ENCODE measurements at places on chromosomes 1 and 21.
A peak's percentile ranks its signal among the peaks of the same experiment; 100 is the strongest.

DNA sequence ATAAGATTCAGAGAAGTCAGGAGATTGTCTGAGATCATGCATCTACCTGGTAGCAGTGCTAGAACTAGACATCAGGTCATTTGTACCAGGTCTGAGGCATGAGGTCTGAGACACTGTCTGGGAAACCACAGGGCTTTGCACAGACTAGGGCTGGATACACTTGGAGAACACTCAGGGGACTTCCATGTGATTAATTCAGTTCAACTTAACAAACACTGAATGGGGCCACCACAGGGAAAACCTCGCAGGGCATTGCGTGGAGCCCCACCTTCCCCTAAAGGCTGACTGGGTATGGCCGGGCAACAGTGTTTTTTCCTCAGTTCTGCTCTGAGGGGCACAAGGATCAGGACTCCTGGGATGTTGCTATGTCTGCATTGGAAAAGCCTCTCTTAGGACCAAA, 86.5 kb upstream of the WARS2 start:
- no peak for DNase-seq

GRCh38 chr1:68453060-68453670, 3.4 kb upstream of the RPE65 start:
- no peak for DNase-seq

DNA sequence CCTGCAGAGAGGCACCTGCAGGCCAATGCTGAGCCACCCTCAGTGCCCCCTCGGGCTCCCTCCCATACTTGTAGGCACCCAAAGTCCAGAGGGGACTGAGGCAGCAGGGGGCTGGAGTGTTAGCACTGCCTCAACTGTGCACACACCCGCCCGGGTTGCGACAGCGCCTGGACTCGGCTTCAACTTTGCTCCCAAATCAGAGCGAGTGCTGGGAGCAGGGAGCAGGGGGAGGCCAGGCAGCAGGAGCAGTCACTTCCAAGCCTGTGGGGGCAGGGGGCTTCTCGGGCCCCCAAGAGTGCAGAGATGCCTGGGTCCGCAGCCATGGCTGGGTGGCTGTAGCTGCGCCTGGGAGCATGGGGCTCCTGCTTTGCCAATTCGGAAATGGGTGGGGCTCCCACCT, 79.5 kb downstream of the DISP1 start:
- no peak for DNase-seq

DNA sequence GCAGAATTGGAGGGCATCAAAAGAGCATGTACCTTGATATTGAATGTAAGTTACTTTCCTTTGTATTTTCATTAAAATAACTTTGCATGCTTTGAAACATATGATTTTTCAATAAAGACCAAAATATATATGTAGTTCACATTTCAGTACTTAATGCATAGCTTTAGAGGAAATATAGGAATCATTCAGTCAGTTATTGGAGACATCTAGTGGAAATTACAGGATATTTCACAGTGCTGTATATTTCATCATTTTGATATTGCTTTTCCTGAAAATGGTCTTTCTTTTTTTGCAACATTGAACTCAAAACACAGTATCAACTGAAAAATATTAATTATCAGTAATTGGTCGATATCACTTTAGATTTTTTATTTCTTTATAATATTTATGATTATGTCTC, 375.8 kb downstream of the NCAM2 start:
- no peak for DNase-seq

- DNase-seq: no peak
Observed at GRCh38 chr1:172005856-172006255, 164.6 kb downstream of the DNM3 start.

DNA sequence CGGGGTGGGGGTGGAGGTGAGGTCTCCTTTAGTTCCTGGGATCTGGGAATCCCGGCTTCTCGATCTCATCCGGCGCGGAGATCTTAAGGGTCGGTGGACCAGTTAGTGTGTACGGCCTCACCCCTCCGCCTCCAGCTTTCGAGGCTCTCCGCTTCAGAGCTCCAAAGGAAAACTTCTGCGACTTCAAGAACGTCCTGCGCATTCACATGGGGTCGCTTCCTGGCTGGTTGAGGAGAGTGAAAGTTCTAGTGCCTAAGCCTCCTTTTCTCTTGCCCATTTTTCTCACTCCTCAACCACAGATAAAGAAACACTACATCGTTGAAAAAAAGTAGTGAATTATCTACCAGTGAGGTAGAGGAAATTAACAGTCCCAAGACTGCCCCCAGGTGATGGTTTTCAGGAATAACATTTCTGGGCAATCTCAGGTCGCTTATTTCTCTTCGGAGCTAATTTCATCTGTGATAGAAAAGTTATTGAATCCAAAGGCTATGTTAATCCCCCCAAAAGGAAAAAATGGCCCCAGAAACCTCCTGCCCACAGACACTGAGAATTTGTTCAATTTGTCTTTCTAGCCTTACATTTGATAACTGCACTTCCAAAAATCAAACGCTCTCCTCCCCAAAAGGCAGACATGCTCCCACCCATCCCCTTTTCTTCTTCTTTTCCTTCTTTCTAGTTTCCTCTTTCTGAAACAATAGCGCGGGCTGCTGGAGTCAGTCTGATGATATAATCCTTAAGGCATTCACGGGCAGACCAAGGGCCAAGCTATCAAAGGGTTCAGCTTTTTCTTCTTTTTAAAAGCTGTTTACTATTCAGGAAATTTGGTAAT, 20.6 kb upstream of the TBX15 start:
- DNase-seq: peak; percentile 7

GRCh38 chr1:235307158-235308124, 20.5 kb downstream of the ARID4B start:
- DNase-seq: no peak

GRCh38 chr1:198575798-198576641, 35.5 kb upstream of the ATP6V1G3 start:
- DNase-seq: no peak

GRCh38 chr1:55231745-55232144, 16.6 kb upstream of the USP24 start:
- DNase-seq: no peak

DNA sequence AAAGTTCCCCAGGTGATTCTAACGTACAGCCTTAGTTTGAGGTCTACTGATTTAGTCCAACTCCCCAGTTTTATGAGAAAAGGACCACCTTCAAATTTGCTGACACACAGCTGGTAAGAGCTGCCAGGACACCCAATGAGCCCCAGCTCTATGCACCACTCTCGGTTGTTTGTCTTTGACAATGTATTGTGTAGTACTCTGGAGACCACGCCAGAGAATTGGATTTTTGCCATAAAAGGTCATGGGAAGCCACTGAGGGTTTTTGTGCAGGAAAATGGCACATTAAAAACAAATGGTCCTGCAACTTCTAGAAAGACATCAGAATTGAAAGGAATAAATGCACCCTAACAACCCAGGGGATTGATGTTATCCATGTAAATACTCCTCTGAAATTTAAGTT, 7.1 kb upstream of the IER5 start:
- no peak for DNase-seq

DNA sequence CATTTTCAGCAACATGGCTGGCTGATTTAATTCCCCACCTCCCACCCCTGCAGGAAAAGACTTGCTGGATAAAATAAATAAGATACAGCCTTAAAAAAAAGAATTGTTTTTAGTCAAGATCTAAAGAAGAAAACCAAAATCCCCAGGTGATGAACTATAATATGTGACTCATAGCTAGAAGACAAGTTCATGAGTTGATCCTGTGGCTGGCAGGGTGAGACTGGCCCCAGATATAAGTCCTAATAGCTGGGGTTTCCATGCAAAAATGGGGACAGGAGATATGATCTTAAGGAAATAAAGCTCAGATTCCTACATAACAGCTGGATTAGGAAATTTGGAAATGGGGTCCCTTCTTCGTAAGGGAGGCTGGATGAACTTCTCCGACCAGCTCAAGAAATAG, 21.9 kb upstream of the RGSL1 start:
- no peak for DNase-seq

DNA sequence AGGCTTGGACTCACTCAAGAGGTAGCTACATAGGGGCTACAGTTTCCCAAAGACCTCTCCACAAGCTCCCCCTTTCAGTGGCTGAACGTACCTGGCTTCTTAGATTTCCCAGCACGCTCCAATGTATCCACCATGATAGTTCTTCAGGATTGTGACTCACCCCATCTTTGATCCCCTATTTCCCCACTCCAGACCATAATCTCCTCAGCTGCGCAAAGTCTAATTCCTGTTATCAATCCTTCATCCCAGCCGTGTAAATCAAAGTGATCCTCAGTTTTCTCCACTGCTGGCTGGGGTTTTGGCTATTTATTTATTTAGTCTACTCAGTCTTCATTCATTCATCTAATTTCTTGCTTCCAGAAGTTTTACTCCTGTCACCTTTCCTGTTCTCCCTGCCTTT, 13.1 kb upstream of the CTPS1 start:
- no peak for DNase-seq

- DNase-seq: no peak
Observed at GRCh38 chr1:201060586-201060985, 37.1 kb upstream of the KIF21B start.

DNA sequence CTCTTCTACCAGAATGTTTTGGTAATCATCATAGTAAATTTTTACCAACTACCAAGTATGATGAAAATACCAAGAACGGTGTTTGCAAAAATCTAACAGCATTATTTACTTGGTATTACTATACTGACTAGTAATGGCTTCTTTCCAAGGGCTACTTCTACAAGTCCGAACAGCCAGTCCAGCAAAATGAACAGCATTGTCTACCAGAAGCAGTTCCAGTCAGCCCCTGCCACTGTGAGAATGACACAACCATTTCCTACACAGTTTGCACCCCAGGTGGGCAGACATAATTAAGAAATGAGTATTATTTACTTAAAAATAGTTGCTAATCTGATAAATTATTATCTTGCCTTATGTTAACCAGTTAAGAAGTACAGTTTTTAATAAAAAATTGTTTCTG, 33.8 kb upstream of the MYOCOS start:
- no peak for DNase-seq

Data from HCT116 (cell line).